HT1080 (cell line): ENCODE measurements at places on chromosomes 5 and 9.

- peak; percentile 10 for DNase-seq
Measured at GRCh38 chr9:5301544-5301943, 3.0 kb downstream of the RLN2 start.

- no peak for DNase-seq
Measured at GRCh38 chr9:112005939-112006338, 109.3 kb downstream of the UGCG start.

GRCh38 chr9:111030492-111030891 lies 7.8 kb downstream of the LPAR1 start:
- DNase-seq, result no peak

- no peak for DNase-seq
Measured at GRCh38 chr9:468766-469426, 254.2 kb downstream of the DOCK8 start.

DNA sequence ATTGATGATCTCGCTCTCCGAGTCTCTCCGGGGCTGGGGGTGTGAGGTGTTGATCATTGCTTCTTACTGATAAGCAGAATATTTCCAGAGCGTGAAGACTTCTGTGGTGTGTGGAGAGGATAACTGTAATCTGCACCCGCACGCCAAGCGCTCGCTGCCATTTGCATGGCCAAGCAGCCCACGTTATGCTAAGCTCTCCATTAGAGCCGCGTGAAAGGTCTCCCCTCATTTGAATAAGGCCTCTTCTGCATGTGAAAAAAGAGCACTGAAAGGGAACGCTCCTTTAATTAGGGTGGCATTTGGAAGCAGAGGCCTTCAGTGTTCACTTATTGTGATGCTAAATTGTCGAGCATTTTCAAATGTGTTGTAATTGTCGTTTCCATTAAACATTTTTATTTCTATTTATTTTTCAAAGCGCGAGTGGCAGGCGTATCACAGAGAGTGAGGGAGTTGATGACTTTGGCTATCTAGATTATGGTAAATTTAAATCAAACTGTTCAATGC lies 163.6 kb upstream of the IRX2 start:
- no peak for DNase-seq

DNA sequence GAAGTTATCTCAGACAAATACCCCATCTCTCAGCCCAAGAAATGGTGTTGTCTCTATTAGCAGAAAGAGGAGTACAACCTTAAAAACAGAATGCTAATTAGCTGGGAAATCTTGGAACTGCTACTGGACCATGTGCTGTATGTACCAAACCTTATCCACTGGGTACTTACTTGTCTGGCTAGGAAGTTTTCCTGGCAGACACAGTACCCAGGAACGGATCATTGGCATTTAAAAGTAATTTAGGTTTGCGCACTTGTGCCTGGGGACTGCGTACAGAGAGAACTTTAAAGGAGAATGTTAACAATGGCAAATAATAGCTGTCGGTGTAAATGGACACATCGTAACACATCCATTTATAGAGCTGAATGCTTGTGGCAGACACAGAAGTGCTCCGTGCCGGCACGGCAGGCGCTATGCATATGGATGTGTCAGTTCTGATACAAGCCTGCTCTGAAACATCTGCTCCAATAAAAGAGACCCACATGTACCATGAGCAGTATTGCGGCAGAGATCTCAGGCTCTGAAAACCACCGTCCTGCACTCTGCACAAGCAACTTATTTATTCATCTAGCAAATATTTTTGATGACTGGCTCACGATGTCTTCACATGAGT lies 290.6 kb upstream of the PANK3 start:
- no peak for DNase-seq

- DNase-seq, result no peak
Measured at GRCh38 chr5:27639005-27639612, 600.7 kb upstream of the CDH9 start.

- peak; percentile 54 for DNase-seq
Measured at GRCh38 chr5:133423618-133424282, 188.6 kb downstream of the FSTL4 start.

- DNase-seq, result no peak
Measured at GRCh38 chr9:129310666-129311350, 132.7 kb upstream of the IER5L start.

GRCh38 chr9:133257465-133257956 lies 17.5 kb downstream of the ABO start:
- no peak for DNase-seq

GRCh38 chr5:96228408-96228807 lies 204.6 kb downstream of the PCSK1 start:
- peak; percentile 10 for DNase-seq

GRCh38 chr5:157285310-157286035 lies 19.6 kb downstream of the CYFIP2 start:
- DNase-seq, result no peak

GRCh38 chr5:74136276-74136825 lies 504.2 kb downstream of the ENC1 start:
- DNase-seq, result no peak

- no peak for DNase-seq
Measured at GRCh38 chr9:90459321-90459720, 183.3 kb downstream of the DIRAS2 start.

GRCh38 chr9:374736-375135 lies 160.1 kb downstream of the DOCK8 start:
- DNase-seq, result no peak

- DNase-seq, result no peak
Measured at GRCh38 chr5:133739181-133739780, 126.9 kb upstream of the FSTL4 start.

DNA sequence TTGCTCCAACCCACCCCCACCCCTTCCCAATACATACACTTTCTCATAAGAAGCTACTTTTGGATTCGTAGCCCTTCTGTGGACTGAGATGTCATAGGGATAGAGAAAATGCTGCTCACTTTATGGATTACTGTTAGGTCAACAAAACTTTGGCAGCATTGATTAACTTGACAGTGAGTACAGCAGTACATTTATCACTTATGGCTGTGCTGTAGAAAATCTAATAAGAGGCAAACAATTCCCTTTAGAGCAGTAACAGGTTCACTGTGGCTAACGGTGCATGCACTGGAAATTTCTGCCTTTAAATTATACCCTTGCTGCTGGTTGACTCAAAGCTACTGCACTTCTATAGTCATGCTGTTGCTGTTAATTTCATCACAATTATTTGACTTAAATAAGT lies 59.2 kb downstream of the PPIC start:
- DNase-seq, result no peak

DNA sequence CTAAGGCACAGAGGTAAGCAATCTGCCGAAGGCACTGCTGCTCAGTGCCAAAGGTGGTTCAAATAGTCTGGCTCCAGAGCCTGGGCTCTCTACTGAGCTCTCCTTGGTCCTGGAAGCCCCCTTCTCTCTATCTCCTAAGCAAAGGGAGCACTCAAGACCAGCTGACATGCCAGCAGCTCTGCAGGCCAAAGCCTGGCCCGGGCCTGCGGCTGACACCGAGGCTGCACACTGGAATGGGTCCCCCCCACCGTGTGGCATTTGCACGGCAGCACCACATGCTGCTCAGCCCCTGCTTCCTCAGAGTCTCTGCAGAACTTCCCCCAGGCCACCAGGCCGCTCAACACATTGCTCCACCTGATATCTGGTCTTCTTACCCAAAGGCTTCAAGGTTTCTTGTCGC lies 57.8 kb upstream of the GOLPH3 start:
- DNase-seq, result no peak

DNA sequence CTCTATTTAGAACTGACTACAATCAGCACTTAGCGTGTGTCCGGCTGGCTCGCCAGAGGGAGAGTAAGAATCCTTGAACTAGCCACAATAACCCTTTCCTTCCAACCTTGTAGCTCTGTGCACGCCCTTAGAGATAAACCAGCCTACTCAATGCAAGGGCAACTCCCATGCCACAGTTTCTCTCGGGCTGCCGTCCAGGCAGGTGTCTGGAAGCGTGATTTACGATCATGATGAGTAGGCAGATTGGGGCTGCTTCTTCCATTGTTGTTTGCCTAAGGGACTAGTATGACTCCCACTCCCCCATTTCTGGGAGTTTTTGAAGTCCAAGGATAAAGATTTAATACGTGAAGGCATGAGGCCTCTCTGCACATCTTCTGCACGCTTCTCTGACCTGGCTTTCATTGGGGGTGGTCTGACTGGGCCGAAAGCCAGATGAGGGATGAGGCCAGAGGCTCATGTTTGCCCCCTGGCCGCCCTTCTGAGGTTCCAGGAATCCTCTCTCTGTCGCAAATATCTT lies 134.0 kb upstream of the MYO10 start:
- peak; percentile 29 for DNase-seq

GRCh38 chr5:123517476-123517875 lies 5.5 kb downstream of the CSNK1G3 start:
- DNase-seq, result no peak

- no peak for DNase-seq
Measured at GRCh38 chr5:2113348-2114131, 230.8 kb upstream of the IRX4 start.

DNA sequence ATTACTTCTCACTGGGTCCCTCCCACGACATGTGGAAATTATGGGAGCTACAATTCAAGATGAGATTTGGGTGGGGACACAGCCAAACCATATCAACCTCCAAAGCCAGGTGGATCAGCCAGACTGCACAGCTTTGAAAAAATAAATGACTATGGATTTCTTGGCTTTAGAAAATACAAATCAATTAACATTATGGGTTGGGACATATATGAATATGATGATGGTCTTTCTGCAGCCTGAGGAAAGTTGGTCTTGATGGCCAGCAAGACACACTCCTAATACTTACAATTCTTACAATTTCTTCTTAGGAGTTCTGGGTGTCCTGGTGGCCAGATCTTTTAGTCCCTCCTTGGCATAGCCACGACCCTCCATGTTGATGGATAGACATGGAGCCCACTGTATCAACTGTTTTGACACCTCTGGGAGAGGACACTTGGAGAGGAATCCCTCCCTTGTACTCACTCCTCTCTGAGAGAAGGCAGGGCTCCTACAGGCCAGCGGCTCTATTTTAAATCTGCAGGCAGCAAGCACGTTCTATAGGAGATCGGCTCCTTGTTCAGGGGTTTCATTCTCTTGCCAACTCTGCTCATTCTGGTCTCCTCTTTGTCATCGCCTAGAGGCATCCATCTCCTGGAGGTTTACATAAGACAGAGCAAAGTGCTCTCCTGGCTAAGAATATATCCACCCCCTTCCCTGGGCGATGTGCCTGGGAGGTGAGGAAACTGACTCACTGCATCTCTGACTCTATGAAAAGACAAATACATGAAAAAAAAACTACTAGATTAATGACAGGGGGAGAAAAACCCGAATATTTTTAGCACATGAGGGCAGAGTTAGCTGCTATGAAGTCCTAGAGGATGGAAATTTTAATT lies 145.9 kb downstream of the CARTPT start:
- peak; percentile 89 for DNase-seq

- peak; percentile 58 for DNase-seq
Measured at GRCh38 chr5:146906803-146907202, 28.2 kb upstream of the PPP2R2B start.

GRCh38 chr9:65400886-65401285 lies 115.9 kb upstream of the FOXD4L5 start:
- DNase-seq, result no peak

DNA sequence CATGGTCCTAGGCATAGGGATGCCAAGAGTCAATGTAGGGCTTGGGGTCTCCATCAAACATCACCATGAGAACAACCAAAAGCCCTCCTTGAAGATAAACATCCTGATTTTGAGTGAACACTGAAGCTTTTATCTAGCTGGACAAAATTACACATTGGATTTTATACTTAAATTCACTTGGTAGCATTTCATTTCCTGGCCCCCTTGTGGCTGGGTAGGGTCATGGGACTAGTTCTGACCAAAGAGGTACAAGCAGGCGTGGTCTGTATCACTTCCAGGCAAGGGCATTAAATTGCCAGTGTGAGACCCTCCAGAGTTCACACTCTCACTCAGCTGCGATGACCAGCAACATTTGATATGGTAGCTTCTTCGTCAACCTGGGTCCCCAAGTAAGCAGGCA lies 320.3 kb downstream of the ACTL7B start:
- DNase-seq, result no peak

DNA sequence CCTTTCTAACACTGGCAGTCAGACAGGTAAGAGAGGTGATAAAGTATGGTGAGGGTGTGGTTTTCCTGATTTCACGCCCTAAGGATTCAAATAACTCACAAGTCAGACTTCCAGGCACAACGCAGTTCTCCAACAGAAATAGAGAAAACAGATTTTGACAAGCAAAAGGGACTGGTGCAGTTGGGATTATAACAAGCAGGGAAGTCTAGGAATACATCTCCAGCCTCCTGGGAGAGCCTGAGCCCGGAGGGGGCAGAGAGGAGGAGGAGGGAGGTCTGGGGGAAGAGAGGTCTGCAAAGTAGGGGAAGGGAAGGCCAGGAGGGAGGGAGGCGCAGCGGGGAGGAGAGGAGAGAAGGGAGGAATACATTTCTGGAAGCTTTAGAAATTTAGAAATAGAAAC lies 1.6 kb downstream of the CMBL start:
- no peak for DNase-seq

DNA sequence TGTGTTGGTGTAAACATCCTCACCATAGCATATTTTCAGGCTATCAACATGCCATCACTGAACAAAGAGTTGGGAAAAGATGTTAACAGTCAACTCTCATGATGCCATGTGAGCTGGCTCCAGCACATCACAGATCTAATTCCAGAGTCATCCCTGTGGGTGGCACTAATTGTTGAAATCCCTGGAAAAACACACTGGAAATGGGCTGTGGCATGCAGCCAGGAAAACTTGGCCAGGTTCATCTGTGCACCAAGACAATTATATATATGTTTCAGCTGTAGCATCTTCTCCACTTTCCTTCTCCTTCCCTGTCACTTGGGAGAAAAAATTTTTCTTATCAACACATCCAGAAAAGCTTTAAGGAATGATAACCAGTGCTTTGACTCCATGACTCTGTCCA lies 313.7 kb downstream of the TRIM32 start:
- no peak for DNase-seq

- no peak for DNase-seq
Measured at GRCh38 chr5:16065831-16066230, 113.8 kb downstream of the MARCHF11 start.

DNA sequence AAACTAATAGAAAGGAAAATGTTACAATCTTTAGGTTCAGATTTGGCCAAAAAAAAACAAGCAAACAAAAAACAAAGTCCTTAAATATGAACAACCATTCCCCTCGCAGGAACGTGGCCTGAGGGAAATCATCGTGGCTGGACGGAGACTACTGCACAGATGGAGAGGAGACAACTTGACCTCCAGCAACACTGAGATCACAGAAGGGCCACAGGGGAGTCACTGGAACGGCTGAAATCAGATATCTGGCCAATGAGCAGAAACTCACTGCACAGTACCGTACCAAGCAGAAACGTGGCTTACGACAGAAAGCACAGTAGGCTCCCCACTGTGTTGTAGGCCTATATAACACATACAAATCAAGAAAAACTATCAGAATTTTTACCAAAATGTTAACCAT lies 27.7 kb downstream of the CAMSAP1 start:
- no peak for DNase-seq

GRCh38 chr5:142134331-142135010 lies 25.9 kb downstream of the NDFIP1 start:
- no peak for DNase-seq
